ENCODE measurements at places on chromosomes 3 and 15.
A peak's percentile ranks its signal among the peaks of the same experiment; 100 is the strongest.

- peak; percentile 59 for DNase-seq
Observed at GRCh38 chr3:11734-12133, 184.8 kb upstream of the CHL1 start.

DNA sequence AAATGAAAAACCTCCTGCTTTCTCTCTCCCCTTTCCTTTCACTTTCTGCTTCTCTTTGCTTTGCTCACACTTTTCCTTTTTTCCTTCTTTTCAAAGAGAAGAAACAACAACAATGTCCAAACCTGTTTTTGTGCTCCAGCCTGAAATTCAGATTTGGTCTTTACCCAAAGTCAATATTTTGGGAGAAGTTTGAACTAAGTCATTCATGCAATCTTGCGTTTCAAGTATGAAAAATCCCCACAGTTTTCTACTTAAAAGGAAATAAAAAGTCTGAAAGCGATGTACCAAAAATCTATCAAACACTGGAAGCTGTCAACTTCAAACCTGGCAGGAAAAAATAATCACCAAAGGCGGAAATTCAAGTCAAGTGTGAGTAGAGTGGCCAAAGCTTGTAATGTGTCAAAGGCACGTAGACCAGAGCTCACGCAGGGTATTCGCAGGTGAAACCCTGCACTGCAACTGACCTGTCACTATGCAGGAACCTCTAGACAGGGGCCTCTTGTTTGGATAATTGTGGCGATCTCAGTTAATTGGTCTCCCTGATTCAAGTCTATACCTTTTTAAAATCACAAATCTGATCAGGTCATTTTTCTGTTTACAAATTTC is 118.8 kb upstream of the GALNT15 start:
- DNase-seq: no peak

DNA sequence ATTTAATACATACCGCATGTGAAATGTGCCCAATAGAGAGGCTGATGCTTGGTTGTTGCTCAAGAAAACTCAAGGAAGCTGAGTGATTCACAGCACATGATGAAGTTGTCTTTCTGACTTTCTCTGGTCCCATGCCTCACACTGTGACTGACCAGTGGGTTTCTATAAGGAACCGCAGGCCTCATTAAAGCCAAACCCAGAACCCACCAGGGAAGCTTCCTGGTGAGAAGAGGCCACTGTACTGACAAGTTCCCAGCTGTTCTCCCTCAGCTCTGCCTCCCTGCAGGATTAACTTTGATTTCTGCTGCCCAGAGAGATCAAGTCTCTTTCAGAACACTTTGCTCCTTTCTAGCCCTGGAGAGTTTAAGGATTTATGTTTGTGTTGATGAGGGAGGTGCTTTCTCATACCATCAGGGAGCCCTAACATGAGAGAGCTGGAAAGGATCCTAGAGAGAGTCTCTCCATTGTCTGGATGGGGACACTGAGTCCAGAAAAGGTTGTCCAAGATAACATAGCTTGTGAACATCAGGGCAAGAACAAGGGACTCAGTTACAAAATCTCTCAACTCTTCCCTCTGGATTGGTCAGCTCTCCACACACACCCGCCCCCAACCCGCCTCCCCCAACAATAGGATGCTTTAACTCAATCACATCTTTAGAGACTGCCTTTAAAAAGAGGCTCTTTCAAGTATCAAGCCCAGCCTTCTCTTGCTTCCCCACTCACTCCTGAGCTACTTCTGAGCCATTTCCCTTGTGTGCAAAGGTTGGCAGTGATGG is 303.2 kb upstream of the TLE3 start:
- DNase-seq: no peak

GRCh38 chr3:30747771-30748281 is 141.4 kb downstream of the TGFBR2 start:
- no peak for DNase-seq

GRCh38 chr3:59817511-59817910 is 767.7 kb upstream of the CFAP20DC start:
- no peak for DNase-seq

GRCh38 chr3:197511130-197511529 is 44.6 kb downstream of the BDH1 start:
- no peak for DNase-seq

- DNase-seq: no peak
Observed at GRCh38 chr3:43206632-43207031, 79.7 kb upstream of the SNRK start.

DNA sequence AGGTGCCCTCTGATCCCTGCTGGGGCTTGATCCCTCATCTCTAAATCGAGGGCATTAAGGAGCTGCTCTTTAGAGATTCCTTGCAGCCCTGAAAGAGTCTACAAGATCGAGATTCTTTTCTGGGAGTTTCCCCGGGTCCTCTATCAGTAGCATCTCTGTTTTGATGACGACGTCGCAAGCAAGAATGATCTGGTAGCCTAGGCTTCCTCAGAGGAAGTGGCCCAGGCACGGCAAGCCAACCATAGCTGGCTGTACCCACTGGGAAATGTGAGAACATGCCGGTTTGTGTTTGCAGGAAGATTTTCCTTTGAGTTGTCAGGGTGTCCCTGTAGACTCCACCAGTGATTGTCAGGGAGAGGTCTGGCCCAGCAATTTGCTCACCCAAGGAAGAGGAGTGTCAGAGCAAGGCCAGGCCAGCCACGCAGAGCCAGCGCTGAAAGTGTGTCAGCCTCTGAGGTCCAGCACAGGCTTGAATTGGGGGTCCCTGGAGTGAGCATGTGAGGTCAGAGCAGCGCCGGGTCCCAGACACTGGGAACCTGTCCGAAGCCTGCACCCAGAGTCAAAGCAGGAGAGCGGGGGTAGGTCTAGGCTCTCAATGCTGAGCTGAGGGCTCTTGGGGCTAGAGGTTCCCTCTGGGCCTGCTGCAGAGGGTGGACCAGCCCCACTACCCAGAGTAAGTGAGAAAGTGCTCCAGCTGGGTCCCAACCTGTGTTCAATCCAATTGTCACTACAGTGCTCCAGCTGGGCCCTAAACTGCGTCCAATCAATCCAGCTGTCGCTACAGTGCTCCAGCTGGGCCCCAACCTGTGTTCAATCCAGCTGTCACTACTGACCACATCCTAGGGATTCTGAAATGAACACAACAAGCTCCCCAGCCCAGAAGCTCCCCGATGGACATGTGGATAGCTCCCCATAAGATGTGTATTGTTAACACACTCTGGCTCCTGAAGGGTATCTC is 95.7 kb downstream of the CHDH start:
- no peak for DNase-seq

GRCh38 chr3:31262201-31262600 is 270.5 kb upstream of the STT3B start:
- no peak for DNase-seq

Measured in activated CD8-positive, alpha-beta memory T cell treated with anti-CD3 and anti-CD28 coated beads for 24 hours (primary cell).